ENCODE measurements at places on chromosomes 1 and 21.

DNA sequence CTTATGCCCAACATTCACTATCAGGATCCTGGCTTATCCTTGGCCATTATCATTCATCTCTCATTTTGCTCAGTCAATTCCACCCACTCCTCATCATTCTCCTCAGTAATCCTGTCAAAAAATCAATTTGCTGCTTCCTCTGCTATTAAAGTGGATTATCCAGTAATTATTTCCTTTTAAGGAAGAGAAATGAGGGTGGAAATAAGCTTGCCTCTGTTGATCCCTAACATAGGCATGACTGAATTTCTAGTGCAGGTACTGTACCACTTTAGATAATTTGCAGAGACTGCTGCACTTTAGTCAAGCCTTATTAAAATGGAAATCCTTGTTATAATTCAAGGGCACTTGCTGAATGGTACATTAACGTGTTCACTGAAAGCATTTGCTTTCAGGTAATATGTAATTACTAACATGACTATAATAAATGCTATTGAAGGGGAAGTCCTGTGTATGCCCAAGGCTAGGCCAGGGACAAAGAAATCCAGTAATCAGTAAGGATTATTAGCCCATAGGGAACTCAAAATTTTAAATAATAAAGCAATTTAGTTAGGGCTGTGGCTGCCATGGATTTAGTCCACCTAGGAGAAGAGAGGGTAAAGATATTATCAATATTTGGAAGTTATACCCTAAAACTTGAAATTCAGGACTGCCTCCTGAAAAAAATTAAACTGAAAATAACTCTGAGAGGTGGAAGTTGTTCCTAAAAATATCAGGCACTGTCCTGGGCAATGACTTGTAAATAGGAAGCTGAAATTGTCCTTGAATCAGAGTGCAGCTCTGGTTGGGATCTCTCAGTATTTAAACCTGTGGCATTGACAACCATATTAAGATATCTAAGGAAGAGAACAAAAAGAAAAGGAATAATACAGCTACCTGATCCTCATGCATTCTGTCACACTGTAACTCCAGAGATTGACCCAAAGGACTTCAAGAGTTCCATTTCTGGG is 43.4 kb downstream of the RGS2 start:
- DNase-seq = no peak

GRCh38 chr1:229843627-229844238 is 217.7 kb downstream of the URB2 start:
- DNase-seq = no peak

DNA sequence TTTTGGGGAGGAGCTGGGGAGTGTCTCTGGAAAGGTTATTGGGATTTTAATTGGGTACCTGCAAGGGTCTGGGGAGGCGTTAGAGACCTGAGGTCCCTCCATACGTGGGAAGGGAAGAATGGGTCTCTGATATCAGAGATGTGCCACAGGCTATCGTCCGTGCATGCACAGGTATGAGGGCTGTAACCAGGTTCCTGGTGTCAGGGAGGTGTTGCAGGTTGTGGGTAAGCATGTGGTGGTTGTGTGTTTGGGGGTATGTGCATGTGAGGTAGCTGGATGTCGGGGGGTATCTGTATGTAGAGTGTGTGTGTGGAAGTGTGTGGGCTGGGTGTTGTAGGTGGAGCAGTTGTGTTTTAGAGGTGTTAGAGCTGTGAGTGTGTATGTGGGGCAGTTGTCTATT is 8.3 kb downstream of the AHDC1 start:
- DNase-seq = no peak

DNA sequence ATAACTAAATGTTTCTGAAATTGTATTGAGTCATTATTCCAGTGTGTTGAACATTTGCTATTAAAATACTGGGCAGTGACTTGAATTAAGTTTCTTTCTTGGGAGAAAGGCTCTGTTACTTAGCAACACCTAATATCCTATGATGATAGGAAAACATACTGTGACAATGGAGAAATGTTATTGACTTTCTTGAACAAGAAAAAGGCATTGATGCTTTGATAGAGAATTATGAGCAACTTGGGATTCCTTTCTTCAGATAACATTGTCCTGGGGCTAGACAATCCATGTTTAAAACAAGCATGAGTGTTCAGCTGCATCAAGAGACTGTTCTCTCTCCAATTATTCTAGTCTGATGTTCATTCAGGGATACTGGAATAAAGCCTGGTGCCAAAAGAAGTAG is 215.9 kb upstream of the L1TD1 start:
- no peak for DNase-seq

GRCh38 chr21:42164818-42165217 is 54.1 kb upstream of the ABCG1 start:
- DNase-seq = no peak

DNA sequence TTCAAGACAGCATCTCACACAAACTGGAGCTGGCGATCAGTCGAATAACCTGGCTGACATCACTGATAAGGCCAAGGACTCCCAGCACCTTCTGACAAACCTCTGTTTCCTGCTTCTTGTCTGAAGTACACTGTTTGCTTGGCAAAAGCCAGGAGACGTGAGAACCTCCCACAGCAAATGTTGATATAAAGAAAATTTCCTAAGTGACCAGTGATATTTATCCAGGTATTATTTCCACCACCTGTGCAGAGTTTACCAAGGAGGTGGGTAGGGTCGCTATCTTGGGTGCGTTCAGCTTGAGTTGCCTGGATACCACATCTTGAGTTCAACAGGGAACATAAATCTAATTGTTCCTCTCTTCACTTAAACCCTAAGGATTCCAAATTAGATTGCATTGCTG is 72.9 kb downstream of the SETD4 start:
- DNase-seq = no peak

- no peak for DNase-seq
These were observed 106.3 kb downstream of the CD247 start for GRCh38 chr1:167412072-167412471.

GRCh38 chr1:63732666-63733065 is 41.2 kb upstream of the ROR1 start:
- DNase-seq = no peak

DNA sequence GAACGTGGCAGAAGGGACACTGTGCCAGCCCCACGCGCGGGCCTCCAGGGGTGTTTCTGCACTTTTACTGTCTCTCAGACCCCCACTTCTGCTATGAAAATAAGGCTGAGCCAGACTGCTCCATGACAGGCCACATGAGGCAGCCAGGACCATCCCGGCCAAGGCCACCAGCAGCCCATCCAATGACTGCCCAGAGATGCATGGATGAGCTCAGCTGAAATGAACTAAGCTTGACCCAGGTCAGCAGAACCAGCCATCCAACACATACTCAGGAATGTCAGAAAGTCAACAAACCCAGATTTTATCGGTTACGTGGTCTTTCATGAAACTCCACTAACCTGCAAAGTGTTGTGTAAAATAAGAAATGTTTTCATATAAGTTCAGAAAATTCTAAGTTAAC is 51.2 kb downstream of the CCDC185 start:
- DNase-seq = no peak

DNA sequence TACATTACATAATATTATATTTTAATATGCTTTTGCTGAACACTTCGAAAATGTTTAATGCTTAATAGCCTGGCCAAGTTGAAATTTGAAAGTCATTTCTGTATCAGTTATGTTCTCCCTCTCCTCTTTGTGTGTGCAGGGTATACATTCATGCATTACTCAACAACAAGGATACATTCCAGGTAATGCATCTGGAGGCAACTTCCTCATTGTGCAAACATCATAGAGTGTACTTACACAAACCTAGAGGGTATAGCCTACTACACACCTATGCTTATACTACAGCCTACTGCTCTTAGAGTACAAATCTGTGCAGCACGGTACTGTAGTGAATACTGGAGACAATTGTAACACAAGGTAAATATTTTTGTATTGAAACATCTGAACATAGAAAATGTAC is 407.3 kb downstream of the MRPL39 start:
- no peak for DNase-seq

- DNase-seq = no peak
These were observed 84.7 kb downstream of the PKN2 start for GRCh38 chr1:88768816-88769215.

DNA sequence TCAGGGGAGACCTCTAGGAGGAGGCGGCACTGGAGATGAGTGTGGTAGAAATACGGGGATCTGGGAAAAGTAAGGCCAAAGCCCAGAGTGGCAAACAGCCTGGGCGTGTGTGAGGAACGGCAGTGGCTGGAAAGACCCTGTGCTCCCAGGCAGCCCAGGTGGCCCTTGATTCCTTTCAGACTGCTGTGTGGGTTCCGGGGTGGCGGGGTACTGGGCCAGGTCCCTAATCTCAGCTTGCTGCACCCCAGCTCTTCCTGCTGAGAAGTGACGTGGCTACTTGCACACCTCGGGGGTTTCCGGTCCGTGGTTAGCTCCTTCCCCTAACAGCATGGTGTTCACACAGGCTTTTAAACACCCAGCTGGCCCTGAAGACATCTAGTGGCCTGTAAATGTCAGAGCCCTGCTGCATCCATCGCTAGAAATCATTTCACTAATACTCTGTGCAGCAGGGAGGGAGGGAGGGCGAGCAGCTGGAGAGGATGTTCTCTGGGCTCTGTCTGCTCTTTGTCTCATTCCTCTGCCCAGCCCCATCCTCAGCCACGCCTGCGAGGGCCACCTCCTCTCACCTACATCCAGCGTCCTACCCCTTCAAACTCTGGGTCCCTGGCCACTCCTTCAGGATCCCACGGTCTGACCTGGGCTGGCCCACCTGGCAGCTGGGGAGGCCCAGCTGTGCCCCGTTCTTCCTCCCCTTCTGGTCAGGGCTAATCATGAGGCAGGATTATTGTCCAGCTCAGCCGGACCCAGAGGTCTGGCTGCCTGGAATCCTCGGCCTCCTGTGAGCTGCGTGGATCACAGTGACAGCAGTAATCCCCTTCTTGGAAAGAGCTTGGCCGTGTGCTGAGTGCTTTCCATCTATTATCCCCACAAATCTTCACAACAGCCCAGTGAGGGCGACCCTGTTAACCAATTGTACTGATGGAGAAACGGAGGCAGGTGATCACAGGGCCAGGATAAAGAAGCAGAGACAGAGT is 7.2 kb downstream of the ZDHHC18 start:
- DNase-seq = no peak

DNA sequence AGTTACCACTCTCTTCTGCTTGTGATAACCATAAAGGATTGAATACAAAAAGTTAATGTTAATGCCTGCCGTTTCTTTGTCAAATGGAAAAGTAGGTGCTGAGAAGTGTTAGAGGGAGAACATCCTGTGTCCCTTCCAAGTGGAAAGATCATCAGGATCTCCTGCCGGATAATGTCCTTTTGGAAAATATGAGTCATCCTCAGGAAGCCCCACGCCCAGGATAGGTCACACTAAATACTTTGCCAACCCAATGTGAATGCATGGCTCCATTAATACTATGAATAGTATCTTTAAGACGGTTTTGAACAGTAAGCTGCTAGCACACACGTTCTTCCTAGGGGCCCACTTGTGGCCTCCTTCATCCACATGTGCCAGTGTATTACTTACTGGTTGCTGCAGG is 279.5 kb downstream of the ZNF326 start:
- no peak for DNase-seq

- DNase-seq = no peak
These were observed 882.0 kb downstream of the LTN1 start for GRCh38 chr21:28110716-28111115.

- DNase-seq = no peak
These were observed 176.0 kb downstream of the SEC16B start for GRCh38 chr1:177793900-177794299.

- no peak for DNase-seq
These were observed 25.6 kb downstream of the C1orf116 start for GRCh38 chr1:207006914-207007313.

- DNase-seq = no peak
These were observed 44.4 kb downstream of the RNF11 start for GRCh38 chr1:51280321-51280978.

- DNase-seq = no peak
These were observed 45.6 kb downstream of the IRF2BP2 start for GRCh38 chr1:234564035-234565029.

DNA sequence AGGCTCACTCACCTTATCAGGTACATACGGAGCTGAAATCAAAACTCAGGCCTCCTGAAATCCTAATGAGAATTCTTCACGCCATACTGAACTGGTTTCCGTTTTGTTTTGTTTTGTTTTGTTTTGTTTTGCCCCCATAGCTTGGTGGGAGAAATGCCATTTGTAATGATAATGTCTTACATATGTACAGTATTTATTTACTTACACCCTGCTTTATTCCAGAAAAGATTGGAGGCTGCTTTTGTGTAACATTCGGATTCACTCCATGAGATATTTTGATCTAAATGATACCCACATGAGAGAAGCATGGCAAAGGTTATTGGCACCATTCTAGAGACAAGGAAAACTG is 84.7 kb downstream of the EPHB2 start:
- no peak for DNase-seq

DNA sequence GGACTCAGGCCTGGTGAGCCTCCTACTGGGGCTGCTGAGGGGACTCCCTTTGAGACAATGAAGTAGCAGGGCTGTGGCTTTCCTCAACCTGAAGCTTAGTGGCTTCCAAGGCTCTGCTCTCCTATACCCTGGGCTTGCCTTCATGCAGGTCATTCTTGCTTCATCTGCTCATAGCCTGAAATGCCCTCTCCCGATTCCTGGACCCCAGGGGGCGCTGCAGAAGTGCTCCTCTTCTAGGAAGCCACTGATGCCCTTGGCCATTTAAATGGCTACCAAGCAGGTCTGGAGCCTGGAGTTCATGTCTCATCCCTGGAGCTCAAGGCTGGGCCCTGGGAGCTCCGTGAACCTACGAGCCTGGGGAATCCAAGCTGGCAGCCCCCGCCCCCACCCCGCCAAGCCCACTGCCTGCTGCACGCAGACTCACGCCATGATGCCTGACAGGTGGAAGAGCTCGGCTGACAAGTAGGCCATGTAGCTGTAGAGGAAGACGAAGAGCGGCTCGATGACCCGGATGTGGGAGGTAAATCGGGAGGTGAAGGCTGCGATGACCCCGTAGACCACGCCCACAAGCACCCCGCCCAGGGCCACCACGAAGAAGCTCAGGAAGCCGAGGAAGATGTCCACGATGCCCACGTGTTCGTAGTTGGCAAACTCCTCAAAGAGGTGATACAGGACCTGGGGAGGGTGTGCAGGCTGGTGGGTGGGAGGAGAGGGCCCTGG is 45.7 kb downstream of the SLC9A1 start:
- no peak for DNase-seq

- no peak for DNase-seq
These were observed 140.9 kb downstream of the KCNT2 start for GRCh38 chr1:196467230-196467925.

GRCh38 chr1:82920418-82921248 is 1078.3 kb downstream of the TTLL7 start:
- no peak for DNase-seq

- no peak for DNase-seq
These were observed 796.9 kb downstream of the ADGRL2 start for GRCh38 chr1:82597649-82598048.

GRCh38 chr1:212234431-212235395 is 50.5 kb upstream of the PPP2R5A start:
- DNase-seq = peak; percentile 87
